GM10248 (cell line): ENCODE measurements at places on chromosomes 4 and X.

DNA sequence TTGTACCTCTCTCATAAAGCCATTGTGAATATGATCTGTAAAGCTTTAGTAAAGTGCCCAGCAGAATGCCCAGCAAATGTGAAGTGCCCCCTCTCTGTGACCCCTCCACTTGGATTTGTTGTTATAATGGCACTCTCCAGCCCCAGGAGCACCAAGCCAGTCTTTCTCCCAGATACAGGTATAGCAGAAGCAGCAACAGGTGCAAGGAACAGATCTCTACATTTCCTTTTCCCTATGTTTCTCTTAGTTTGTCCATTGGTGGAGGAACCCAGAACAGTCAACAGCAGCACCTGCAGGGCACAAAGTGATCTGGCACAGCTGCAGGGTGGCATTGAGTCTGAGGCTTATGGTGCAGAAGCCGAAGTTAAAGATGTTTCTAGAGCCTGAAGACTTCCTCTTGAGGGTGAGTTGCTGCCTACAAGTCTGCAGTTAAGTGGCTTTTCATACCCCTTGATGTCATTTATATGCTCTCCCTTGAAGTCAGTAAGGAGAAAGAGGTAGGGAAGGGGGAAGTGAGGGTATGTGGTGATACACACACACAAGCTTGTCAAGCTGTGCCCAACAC lies 16.1 kb upstream of the CXCL3 start:
- DNase-seq: no peak

DNA sequence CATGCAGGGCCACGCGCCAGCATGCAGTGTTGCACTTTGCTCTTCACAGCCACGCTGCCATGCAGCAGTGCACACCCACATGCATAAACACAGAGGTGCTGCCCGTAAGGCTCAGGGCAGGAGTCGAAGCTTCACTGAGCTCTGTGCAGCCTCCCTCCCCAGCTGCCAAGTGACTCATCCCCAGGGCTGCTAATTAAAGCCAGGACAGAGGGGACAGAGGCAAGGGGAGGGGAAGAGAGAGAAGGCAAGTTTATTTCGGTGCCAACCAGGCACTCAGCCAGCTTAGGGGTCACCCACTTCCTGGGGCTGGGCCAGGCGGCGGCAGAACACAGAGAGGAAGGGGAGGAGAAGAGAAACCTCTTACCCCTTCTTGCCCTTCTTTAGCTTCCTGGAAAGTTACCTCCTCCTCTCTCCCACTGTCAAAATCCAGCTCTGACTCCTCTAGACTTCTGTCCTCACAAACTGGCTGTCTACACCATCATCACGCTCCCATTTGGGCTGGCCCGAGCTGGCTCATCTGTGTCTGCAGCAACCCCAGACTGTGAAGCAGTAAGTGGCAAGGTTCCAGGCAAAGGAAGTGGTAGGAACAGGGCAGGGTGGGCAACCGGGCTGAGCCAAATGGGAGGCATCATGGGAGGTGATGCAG lies 6.2 kb upstream of the IQSEC2 start:
- DNase-seq: no peak

DNA sequence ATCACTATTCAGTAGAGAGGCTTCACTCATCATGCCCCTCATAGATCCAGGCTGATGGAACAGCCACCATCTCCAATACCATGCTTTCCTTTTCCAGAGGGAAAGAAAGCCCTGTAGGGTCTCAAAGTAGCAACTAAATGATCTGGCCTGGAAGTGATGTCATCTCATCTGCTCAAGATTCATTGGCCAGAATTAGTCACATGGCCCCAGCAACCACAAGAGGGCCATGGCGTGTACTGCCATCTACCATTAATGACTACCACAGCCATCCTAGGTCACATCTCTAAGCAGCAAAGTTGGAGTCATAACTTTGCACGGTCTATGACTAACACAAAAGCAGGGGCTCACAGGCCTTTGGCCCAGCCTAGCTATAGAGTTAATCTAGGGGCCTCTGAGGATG lies 194.8 kb downstream of the KIT start:
- DNase-seq: no peak

GRCh38 chr4:100898844-100899243 lies 381.0 kb upstream of the EMCN start:
- DNase-seq: no peak

- DNase-seq: no peak
Measured at GRCh38 chrX:47187106-47187677, 6.4 kb upstream of the UBA1 start.

GRCh38 chrX:38941675-38942074 lies 140.4 kb downstream of the MID1IP1 start:
- DNase-seq: no peak

DNA sequence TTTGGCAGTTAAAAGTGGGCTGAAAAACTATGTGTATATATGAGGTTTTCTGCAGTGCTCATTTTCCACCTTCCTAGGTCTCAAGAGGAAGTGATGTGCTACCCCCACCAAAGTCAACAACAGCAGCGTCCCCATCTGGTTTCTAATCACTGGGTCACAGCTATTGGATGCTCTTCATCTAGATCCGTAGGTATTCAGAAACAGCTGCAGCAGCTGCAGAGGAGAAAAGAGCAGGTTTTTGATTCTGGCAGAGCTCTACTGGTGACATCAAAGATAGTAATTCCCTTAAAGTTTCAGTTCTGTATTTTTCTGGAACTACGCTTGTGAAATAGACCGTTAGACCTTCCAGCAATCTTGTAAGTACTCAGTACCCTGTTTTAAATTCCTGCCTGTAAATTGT lies 5.8 kb upstream of the GUCY2F start:
- DNase-seq: no peak

- DNase-seq: no peak
Measured at GRCh38 chr4:24594887-24595286, 10.5 kb upstream of the DHX15 start.

DNA sequence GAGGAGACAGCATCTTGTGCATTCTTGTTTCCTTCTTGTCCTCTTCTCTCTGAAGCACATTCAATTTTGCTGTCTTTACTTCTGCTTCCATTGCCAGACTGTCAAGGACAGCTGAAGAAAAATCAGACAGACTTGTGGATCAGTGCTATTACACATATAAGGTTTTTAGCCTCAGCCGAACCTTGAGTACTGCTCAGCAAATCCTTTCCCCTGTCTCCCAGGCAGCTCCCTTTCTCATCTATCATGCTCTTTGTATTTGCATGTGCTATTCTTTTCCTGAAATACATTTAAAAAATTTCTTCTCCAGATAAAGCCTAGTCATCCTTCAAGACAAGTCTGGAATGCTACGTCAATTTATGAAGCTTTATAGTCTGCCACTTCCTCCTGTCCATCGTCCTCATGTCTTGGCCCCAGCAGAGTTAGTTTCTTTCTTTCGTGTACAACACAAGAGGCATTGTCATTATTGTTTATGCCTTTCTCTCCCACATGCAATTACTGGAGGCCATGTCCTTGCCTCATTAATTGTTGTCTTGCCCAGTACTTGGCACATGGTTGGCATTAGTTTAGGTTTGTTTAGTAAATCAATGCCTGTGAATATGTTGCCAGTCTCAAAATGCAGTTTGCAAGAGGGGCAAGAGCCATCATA lies 45.1 kb downstream of the ADGRL3 start:
- DNase-seq: no peak

DNA sequence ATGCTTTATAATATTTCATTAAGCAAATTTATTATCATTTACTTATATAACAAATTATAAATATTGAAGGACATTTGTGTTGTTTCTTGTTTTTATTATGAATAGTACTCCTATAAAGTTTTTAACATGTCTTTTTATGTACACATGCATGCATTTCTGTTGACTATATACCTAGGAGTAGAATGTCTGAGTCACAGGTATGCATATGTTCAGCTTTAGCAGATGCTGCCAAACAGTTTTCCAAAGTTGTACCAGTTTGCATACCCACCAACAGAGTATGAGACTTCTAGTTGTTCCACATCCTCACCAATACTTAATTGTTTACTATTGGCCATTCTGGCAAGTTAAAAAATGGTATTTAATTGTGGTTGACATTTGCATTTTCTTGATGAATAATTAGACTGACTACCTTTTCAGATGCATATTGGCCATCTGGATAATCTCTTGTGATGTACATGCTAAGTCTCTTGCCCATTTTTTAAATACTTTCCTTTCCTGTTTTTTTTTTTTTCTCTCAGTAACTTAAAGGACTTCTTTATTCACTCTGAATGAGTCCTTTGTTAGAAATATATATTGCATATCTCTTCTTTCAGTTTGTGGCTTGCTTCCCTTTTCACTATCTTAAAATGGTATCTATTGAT lies 132.2 kb upstream of the TRIM2 start:
- no peak for DNase-seq

DNA sequence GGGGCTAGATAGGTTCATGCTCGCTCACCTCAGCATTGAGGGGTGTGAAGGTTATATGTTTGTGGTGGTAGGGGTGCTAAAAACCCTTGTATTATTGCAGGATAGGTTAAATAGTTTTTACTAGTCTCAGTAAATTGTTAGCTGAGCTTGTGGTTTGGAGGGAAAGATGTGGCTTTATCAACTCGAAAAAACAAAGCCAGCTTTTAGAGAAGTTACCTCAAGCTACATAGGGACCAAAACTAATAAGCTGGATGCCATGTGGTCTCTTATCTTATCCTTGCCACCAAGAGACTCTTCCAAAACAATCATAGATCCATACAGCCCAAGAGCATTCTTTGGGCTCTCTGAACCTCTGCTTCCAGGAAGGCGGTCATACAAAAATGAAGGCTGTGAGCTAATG lies 29.2 kb downstream of the MSN start:
- DNase-seq: no peak

DNA sequence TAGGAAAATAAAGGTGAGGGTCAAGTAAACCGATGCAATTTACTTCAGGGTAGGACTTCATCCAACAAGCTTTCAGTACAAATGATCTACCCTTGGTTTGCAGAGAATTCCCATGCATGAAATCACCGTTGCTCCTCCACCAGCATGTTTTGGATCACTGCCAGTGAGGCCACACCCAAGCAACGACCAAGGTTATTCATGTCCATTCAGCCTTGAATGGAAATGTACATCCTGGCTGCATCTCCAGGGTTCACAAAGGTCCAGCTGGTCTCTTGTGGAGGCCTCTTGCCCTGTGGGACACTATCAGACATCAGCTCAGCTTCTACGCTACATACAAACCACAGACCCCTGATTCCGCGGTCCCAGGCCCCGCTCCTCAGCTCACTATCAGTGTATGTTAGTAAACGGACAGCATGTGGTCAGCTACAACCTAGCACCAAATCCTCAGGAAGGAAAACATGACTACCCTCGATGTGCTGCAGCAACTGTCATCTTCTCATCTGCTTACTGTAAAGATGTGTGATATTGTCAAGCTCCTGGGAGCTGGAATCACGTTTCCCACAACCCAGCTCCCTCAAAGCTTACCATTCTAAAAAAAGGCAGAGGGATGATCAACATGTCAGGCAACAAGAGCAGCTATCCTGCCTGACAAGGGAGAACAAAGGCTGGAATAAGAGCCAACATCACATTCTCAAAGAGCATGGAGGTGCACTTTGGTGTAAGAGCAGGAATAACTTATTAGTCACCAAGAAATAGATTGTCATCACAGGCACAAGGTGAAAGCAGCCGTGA lies 4.9 kb downstream of the LYAR start:
- DNase-seq: no peak

- DNase-seq: no peak
Measured at GRCh38 chrX:150050387-150050786, 112.1 kb upstream of the EOLA2 start.
